Cardiac septum (tissue), 1 donor: ENCODE measurements at places on chromosomes 4 and X. TPM values are rescaled to one million over a fixed set of nuclear protein-coding genes. Genes with fewer than 3 reads are reported as not detected.

ACSL1 gene
- total RNA-seq, result 98.6 TPM

RWDD4 gene
- 17.5 TPM for total RNA-seq

CTSO gene
- total RNA-seq, result 9.0 TPM

ANXA3 gene
- total RNA-seq, result 12.3 TPM

PPP1R2C gene
- not detected for total RNA-seq

MAP7D2 gene
- total RNA-seq, result 0.19 TPM

ENAM gene
- total RNA-seq, result 11.1 TPM

HPGDS gene
- total RNA-seq, result 1.1 TPM

SPOCK3 gene
- not detected for total RNA-seq

GJB1 gene
- not detected for total RNA-seq

KIT gene
- total RNA-seq, result 2.3 TPM

MAGT1 gene
- total RNA-seq, result 47.6 TPM

EDNRA gene
- total RNA-seq, result 15.4 TPM

PPEF1 gene
- 0.19 TPM for total RNA-seq

MSANTD1 gene
- total RNA-seq, result 1.1 TPM

ASMT gene
- total RNA-seq, result not detected

TRIM2 gene
- total RNA-seq, result 23.4 TPM

UBQLN2 gene
- total RNA-seq, result 34.7 TPM

REPS2 gene
- 1.8 TPM for total RNA-seq

RHOH gene
- 0.78 TPM for total RNA-seq

NCAPG gene
- 0.24 TPM for total RNA-seq

HSD17B13 gene
- total RNA-seq, result 0.38 TPM

GPR50 gene
- total RNA-seq, result not detected

TMEM31 gene
- not detected for total RNA-seq

GPAT3 gene
- 38.5 TPM for total RNA-seq

RS1 gene
- not detected for total RNA-seq

EDA2R gene
- total RNA-seq, result 5.7 TPM

CCNA2 gene
- 0.38 TPM for total RNA-seq

STIM2 gene
- 10.1 TPM for total RNA-seq

P2RY4 gene
- 0.24 TPM for total RNA-seq

SH2D1A gene
- total RNA-seq, result 0.19 TPM

COX7B2 gene
- total RNA-seq, result not detected

CRMP1 gene
- total RNA-seq, result 1.9 TPM

USP17L19 gene
- not detected for total RNA-seq

GRIPAP1 gene
- total RNA-seq, result 24.9 TPM

BRCC3 gene
- 15.6 TPM for total RNA-seq

GNRHR gene
- total RNA-seq, result not detected

PAGE4 gene
- total RNA-seq, result not detected
